ENCODE measurements at places on chromosomes 1 and 21.

DNA sequence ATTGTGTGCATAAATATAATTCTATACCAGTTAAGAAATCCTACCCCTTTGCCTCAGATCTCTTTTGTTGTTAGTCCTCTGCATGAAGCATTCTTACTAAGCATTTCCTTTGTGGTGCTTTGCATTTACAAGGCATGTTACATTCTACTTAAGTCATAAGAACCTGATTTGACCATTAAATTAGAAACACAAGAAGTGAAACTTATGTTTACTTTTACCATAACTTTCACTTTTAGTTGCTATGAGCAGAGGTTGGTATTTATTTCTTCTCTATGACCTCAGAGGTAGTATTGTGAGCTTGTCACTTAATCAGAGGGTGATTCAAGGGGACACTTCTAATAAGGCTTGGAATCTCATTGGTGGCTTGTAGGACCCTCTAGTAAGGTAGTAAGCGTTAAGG is 9.0 kb downstream of the FAM20B start:
- DNase-seq = no peak

GRCh38 chr1:111399792-111400610 is 27.5 kb downstream of the OVGP1 start:
- peak; percentile 23 for DNase-seq

GRCh38 chr1:217562229-217562878 is 68.5 kb downstream of the GPATCH2 start:
- no peak for DNase-seq

GRCh38 chr1:57546549-57547330 is 122.9 kb upstream of the DAB1 start:
- no peak for DNase-seq

GRCh38 chr1:8536515-8536914 is 218.6 kb downstream of the SLC45A1 start:
- DNase-seq = no peak

DNA sequence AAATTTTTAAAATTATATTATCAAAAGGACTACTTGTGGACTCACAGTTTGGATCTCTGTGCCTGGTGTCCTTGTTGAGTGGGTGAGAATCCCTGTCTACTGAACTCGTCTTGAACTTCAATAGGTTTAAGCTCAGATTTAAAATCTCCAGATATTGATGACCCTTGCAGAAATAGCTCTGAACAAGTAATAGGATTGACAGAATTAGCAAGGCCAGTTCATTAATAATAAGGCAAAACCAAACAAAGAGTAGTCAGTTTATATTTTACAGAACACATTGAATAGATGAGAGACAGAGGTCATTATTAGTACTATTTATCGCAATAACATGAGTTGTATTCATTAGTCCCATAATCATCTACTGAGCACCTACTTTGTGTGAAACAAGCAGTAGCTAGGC is at the start of gene PDC:
Gene PDC (minus strand): TSS at position 101 of the 400 bp plus-strand sequence. CDS start 11,655 bp downstream, outside the sequence.
- DNase-seq = no peak

DNA sequence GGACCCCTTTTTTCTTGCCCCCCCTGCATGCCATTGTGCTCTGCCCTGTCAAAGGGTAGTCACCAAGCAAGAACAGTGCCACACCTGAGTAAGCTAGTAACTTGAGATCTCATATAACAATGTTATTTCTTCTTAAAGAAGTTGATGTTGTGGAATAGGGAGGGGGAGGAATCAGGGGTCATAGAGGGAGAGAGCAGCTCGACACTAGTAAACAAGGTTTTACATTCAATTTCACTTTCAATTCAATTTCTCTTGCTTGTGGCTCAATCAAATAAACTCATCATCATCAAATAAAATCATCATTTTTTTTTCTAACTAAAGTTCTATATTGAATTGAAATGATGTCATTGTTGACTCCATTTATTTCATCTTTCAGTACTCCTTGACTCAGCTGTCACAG is 106.4 kb downstream of the CRB1 start:
- no peak for DNase-seq

- no peak for DNase-seq
These were observed 193.1 kb upstream of the EDN2 start for GRCh38 chr1:41677620-41678019.

DNA sequence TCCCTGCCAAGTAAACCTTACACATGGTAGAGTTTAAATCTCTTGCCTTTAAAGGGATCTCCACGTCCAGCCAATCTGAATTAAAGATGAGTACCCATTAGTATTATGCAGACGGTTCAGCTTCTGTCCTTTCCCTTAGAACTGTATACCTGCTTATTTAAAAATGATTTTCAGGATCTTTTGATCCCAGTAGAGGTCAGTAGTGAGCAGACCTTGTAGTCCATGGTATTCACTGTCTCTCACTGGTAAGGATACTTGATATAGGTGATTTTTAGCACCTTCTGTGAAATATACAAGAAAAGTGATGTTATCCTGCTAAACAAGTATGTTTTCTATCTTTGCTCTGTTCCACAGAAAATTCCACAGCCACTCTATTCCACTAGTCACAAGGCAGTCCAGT is 1211.6 kb upstream of the ADGRL4 start:
- no peak for DNase-seq

- no peak for DNase-seq
These were observed 10.1 kb downstream of the IL12RB2 start for GRCh38 chr1:67317803-67318202.

DNA sequence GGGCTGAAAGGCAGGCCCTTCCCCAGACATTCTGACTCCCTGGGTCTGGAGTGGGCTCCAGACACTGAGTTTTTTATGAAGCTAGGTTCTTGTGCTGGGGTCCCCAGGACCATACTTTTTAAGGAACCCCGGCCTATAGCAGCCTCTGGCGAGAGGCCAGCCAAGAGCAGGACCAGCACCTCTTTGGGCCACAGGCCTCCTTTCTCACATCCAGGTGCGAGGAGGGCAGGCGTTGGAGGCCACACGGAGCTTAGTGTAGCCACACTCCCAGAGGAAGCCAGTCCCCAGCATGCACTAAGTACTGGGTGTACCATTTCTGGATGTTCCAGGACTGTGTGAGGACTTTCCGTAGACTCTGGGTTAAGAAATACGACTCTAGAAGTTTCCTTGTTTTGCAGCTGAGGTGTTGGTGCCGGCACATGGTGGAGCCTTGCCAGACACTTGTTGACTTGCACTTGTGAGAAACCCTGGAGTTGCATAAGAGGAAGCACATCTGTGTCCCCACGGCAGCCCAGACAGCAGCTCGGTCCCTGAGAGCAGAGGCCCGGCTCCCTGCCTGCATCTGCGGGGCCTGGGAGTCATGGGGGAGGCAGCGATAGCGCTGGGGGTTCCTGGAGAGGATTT is 122.2 kb upstream of the VAMP3 start:
- no peak for DNase-seq

DNA sequence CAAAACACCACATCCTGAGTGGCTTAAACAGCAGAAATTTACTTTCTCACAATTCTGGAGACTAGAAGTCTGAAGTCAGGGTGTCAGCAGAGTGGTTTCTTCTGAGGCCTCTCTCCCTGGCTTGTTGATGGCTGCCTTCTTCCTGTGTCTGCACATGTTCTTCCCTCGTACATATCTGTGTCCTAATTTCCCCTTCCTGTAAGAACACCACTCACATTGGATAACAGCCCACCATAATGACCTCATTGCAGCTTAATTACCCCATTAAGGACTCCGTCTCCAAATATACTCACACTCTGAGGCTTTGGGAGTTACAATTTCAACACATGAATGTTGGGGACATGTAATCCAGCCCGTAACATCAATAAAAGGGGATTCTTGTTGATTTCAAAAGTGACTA is 23.4 kb downstream of the C8A start:
- no peak for DNase-seq

DNA sequence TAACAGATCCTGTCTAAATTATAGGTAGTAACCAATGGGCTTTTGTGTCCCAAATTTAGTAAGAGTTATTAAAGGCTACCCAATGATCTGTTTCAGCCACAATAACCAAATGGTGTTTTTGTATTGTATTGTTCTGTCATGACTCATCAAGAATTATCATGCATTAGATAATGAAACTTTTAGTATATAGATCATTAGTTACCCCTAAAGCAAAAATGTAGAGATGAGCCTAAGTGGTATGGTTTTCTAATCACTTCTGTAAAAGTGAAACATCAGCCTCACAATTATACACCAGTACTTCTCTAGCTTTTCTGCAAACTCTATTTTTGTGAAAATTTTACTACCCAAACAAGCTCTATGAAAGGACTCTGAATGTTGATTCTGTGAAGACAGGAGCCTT is 71.4 kb downstream of the LRRC7 start:
- no peak for DNase-seq

- DNase-seq = no peak
These were observed 13.8 kb upstream of the FCGR2A start for GRCh38 chr1:161491472-161491871.

DNA sequence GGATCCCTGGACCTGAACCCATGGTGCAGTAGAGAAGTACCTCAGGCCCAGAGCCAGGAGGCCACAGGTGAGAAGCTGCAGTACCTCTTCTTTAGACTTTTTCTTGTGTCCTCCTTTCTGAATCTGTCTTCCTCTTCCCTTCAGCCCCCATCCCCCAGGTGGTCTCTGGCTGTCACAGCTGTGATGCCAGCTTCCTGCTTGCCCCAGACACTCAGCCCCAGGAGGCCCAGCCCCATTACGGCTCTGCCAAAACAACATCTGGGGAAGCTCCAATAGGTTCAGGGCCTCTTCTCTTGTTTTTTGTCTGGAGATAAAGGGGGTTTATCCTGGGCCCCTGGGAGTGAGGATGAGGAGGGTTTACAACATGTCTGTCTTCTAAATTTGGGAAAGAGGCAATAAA is 9.5 kb upstream of the BTG2 start:
- no peak for DNase-seq

DNA sequence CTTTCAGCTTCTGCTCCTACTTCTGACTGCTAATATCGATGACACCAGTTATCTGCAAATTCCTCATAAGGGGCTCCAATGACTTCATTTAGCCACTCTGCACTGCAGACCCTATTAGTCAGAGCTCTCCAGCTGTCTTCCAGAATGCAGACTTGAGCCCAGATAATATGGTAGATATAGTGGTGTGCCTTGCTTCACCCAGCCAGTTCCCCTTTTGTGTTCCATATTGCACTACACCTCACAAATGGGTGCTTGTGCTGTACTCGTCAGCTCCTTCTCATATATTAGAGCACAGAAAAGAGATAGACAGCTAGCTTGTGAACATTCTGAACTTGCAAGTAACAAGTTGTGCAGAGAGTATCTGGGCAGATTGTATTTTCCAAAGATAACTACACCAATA is 23.7 kb upstream of the COG2 start:
- DNase-seq = no peak

DNA sequence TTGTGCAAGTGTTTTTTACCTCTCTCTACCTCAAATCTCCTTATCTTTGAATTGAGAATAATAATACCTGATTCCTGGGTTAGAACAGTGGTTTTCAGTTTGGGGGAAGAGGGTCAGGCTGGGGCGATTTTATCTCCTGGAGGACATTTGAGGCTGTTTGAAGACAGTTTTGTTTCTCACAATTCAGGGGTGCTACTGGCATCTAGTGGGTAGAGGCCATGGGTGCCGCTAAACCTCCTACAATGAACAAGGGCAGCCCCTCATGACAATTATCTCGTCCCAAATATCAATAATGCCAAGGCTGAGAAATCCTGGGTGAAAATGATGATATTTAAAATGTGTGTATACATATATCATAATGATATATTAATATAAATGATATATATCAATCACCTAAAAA is 139.1 kb upstream of the USH2A start:
- DNase-seq = no peak

DNA sequence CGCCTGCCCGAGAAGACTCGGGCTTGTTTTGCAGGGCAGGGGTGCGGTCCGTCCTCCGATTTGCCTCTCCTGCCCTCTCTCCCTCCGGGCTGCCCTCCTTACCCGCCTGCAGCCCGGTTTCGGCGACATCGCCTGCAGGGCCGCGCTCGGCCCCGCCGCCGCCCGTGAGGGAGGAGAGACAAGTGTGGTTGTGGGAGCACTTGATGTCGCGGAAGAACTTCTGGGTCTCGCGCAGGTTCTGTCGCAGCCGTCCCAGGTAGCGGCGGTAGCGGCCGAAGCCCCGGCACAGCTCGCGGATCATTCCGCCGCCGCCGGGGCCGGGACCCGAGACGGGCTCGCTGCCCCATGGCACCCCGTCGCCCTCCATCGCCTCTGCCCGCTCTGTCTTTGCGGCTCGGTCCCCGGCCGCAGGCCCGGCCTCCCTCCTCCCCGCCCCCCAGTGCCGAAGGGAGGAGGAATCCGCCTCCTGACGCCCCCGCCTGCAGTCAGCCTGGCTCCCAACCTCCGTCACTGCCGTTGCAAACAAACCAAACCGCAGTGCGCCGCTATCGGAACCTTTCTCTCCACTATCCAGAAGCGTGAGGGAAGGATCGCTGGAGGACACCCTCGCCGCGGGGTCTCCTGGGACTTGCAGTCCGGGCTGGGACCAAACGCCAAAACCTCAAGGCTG is at the start of gene DSTYK:
Gene DSTYK (minus strand): TSS at position 534 of the 670 bp plus-strand sequence. CDS start 167 bp downstream, at position 367.
- peak; percentile 96 for DNase-seq

GRCh38 chr21:31493350-31493880 is 149.4 kb upstream of the TIAM1 start:
- no peak for DNase-seq

DNA sequence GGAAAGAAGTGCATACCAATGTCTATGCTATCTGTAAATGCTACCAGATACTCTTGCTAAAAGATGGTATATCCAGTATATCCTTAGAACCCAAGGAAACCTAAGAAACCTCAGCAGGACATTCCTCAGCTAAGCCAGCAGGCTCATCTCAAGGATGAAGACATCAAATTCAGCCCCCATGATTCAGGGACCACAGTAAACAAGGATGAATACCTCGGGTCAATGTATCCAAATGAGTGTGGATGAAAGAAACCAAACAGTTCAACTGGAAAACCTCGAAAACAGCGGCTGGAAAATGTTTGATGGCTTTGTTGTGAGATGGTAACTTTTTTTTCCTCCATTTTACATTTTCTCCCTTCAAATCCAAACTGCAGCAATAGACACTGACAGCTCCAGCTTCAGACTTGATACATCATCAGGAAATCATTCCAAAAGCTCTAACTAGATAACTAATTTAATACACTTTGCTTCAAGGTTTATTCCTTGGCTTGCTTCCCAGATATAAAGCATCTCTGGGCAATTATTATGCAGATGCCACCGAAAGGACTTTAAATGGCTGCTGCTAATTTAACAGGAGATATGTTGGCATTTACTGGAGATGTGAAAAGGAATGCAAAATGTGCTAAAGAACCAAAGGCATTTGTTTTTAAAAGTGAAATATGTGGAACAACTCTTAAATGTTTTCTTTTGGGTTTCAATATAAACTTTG is 73.6 kb downstream of the SMYD2 start:
- DNase-seq = no peak

All from activated CD4-positive, alpha-beta T cell treated with anti-CD3 and anti-CD28 coated beads, Interleukin-2, amount 50 U/mL, for 48 hours (primary cell).